ENCODE measurements at places on chromosomes 2 and 18.

DNA sequence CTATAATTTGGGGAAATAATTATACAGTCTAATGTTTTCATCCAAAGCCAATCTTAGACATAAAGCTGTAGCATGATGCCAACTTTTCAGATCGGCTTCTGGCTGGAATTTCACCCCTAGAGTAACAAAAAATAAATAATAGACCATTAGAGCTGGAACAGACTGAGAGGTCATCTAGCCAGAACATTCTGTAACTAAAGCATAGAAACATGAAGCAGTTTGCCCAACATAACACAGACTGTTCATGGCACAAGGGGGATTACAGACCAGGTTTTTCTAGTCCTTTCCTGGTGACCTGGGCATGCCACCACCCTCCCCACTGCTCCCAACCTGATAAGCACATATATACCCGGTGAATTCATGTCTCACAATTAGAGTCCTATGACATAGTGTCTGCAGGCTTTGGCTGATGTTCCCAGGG is 116.4 kb upstream of the PPP1CB start:
- DNase-seq = no peak

DNA sequence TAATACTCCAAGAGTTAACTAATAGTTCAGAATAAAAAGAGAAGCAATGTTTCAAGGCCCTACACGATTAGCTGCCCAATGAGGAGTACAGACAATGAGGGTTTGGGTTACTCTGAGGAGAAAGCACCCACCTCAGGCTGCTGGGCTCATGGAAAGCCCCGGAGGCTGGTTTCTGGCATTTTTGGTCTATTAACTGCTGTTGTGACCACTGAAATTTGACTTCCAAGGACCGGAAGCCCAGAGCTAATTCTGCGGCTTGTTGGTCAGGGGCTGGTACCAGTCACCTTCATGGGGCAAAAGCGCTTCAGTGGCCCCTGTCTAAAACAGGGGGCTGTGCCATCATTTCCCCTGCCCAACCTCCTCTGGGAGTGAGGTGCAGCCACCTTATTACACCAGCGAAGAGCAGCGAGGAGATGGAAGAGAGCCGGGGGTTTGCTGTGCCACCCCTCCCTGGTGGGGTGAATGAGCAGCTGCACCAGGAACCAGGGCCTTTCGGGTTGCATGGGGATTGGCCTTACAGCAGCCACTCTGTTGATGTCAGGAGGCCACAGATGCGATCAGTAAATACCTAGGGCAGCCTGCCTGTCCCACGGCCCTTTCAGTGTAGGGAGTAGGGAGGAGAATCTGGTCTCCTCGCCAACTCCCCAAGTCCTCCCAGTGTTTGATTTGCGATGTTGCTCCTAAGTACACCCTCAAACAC is 131.3 kb downstream of the CELF4 start:
- DNase-seq = no peak

DNA sequence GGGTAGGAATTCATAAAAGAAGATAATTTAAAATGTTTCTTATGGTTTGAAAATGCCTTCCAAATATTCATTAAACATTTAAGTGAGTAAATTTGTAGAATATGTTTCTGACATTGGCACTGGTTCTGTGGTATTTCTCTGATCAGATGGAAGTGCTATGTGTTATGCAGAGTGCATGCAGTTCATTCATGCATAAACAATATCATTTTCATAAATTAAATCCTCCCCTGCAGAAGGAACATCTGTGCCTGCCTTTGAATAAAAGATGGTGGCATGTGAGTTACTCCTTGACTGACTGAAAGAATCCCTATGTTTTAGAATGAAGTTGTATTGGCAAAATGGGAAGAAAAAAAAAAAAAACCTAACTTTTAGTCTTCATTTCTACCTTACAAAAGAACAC is 5.9 kb downstream of the NEUROD1 start:
- DNase-seq = no peak

- no peak for DNase-seq
Measured at GRCh38 chr2:186718122-186718521, 24.3 kb downstream of the FAM171B start.

- DNase-seq = no peak
Measured at GRCh38 chr2:26620031-26620605, 21.0 kb downstream of the CIB4 start.

GRCh38 chr2:225559072-225559415 is 159.5 kb downstream of the NYAP2 start:
- no peak for DNase-seq

GRCh38 chr2:219595256-219595655 is 2.4 kb upstream of the STK11IP start:
- DNase-seq = no peak

DNA sequence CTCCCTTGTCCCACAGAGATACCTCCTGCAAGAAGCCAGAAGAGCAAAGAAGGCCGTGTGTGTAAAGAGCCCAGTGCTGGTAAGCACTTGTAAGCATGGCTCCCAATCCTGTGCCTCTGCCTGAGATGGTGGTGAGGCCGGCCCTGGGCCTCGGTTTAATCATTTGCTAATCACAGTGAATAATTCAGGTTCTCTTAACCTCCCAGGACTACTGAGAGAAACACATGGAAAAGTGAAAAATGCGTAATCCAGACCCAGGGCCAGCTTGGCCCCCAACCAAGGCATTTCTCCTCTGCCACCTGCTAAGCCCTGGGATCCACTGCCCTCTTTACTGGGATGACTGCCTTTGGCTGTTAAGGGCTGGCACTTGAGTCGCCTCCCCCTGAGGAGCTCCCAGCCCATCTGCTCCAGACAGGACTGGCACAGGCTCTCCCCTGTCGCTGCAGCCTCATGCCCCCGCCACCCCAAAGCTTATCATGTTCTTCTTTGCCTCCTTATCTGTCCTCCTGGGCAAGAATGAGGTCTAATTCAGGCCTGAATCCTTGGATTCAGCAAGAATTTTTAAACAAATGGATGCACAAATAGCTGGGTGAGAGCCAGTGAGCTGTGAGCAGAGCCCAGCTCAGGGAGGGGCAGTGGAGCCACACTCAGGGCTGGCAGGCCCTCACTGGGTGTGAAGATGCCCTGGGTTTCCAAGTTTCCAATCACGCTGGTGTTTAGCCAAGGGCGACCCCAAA is 193.9 kb upstream of the HS6ST1 start:
- no peak for DNase-seq

DNA sequence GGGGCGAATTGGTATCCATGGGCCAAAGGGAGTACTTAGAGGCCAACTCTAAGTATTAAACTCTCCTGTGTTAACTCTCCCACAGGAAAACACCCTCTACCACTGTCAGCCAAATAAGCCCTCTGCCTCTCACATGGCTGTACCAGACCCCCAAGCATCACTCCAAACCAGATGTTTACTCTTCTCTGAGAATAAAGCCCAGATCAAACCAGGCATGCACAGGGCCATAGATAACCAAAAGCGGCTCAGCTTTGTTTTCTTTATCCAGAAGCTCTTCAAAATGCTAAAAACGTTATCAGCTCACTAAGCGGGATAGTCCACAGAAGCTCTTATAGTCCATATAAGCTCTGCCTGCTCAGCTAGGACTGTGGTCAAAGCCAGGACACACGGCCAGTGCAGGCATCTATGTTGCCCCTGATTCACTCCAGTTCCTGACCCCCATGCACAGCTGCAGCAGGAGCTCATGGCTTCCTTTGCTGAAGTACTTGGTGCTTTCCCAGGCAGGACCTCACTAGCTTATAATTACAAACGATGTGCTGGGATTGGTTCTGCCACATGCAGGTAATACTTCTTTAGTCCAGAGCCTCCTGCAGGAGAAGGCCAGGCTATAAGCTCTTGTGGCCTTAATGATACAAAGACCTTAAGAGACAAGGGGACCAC is 21.0 kb upstream of the SEMA4C start:
- no peak for DNase-seq

All from midbrain (tissue), 1 donor.